HT1080 (cell line): ENCODE measurements at places on chromosomes 1 and 21. TPM values are rescaled to one million over a fixed set of nuclear protein-coding genes. Genes with fewer than 3 reads are reported as not detected.

DNA sequence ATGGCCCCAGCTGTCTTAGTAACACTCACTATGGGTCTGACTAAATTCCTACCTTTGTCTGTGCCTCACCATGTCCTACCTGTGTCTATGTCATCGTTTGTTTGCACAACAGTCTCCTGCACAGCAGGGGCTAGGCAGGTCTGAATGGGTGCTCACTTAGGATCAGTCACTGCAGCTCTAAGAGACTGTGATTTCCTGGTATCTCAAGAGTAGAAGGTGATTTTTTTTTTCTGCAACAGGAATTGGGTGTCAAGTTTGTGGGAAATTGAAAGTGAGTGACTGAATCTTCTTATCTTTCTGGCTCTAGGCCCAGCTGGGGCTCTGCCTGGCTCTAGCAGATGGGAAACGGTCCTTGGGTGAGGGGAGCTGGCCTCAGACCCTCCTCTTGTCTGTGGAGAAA, 46.4 kb upstream of the TRABD2B start:
- no peak for DNase-seq

DNA sequence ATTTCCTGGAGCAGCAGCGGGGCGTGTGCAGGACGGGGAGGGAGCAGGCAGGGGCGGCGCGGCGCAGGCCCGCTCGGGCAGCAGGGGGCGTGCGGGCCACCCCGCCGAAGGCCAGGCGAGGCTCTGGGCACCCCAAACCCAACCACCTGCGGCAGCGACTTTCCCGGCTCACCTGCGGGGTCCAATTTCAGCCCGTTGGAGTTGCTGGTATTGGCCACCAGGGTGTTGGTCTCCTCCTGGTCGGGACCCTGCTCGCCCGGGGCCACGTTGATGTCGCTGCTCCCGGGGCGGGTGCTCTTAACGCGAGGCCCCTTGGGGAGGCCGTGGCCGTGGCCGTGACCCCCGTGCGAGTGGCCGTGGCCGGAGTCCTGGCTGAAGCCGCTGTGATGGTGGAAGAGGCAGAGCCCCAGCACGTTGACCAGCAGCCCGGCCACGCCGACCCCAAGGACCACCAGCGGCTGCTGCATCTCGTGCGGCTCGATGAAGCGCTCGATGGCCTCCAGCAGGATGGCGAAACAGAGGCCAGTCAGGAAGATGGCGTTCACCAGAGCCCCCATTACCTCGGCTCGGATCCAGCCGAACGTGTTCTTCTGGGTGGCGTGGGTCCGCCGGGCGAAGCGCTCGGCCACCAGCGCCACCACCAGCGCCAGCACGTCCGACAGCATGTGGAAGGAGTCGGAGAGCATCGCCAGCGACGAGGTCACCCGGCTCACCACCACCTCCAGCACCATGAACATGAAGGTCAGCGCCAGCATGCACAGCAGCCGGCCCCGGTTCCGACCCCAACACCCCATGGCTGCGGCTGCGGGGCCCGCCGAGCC, 932 bp downstream of the SLC30A1 start:
- DNase-seq, result peak; percentile 85

GRCh38 chr1:211742889-211743529, 67.6 kb upstream of the NEK2 start:
- DNase-seq, result no peak

The BMP8B gene
- not detected in 2 replicates for total RNA-seq

- no peak for DNase-seq
Observed at GRCh38 chr1:61190618-61191432, 108.5 kb downstream of the NFIA start.

GRCh38 chr1:203713125-203713524, 51.9 kb upstream of the LAX1 start:
- DNase-seq, result no peak
